Suprapubic skin (tissue), 4 donors: ENCODE measurements at places on chromosomes 5 and 9.

GRCh38 chr5:120901199-120901598 is 437.1 kb downstream of the PRR16 start:
- no peak for DNase-seq

DNA sequence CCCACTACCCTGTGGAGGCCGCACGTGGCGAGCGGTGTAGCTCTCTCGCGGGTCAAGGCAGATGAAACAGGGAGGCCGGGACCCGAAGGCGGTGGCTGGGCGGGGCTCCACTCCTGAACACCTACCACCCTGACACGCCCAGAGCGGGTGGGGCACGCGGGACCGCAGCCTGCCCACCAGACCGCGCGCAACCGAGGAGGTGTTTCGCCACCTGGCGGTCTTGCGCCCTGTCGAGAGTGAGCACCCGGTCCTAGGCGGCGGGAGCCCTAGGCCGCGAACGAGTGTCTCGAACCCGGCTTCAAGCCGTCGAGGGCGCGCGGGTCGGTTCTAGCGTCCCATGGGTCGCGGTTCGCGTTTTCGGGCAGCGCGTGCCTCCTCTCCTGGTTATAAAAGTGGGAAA is 2.2 kb upstream of the EXOSC3 start:
- peak; percentile 61 for DNase-seq

- DNase-seq = no peak
These were observed 26.8 kb upstream of the ADAMTSL1 start for GRCh38 chr9:18447131-18447530.

- DNase-seq = no peak
These were observed 17.3 kb downstream of the SPINK9 start for GRCh38 chr5:148352696-148353095.

DNA sequence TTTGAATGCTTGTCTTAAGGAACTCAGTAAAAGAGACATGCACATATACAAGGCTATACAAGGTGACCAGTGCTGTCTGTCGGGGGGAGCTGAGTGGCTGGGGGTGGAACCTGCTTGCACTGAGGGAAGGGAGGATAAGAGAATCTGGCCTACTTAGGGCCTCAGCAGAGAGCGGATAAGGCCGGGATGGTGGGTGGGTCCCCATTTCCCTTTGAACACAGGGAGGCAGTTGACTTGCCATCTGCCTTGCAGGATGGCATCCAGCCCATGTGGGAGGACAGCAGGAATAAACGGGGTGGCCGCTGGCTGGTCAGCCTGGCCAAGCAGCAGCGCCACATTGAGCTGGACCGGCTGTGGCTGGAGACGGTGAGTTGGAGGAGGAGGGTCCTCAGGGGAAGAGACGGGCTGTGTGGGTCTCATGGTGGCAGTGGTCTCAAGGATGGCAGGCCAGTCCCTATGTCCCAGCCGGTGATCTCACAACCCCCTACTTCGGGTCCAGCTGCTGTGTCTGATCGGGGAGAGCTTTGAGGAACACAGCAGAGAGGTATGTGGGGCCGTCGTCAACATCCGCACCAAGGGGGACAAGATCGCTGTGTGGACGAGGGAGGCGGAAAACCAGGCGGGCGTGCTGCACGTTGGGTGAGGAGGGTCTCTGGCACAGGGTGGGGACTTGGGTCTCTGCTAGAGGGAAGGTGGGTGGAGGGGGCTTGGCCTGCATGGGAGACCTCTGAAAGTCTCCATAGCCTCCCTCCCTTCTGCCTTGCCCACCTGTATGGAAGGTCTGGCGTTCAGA is 2.2 kb upstream of the TSPAN17 start:
- DNase-seq = no peak

DNA sequence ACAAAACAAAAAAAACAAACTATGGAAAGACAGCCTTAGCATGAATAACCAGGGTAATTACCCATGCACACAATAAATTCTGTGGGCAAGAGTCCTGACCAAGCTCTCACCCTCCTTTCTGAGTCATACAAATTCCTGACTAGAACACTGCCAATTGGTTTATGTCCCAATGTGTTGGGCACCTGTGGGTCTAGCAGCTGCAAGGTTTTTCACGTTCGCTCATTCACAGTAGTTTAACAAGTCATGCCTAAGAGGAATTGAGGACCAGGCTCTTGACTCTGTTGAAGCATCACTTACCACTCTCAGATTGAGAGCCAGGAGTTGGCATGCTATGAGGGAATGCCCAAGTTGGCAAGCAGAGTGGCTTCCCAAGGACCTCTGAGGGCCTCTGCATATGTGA is 205.5 kb upstream of the SLC24A2 start:
- no peak for DNase-seq

DNA sequence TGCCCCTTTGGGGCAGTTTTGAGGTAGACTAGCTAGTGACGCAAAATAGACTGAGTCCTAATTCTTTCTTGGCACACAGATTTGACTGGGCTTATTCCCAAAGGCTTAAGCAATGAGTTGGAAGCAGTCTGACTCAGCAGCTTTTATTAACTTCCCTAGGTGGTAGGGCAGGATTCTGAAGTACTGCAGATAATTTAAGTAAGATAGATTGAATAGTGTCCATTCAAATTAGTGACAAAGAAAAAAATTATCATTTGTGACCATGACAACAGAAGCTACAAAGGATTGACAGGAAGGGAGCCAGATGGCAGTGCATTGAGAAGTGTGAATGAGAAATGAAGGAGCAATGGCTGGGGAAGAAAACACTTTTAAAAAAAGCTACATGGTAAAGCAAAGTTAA is 649.4 kb downstream of the CDH9 start:
- DNase-seq = no peak

GRCh38 chr9:131668439-131669268 is 71.2 kb downstream of the RAPGEF1 start:
- no peak for DNase-seq

DNA sequence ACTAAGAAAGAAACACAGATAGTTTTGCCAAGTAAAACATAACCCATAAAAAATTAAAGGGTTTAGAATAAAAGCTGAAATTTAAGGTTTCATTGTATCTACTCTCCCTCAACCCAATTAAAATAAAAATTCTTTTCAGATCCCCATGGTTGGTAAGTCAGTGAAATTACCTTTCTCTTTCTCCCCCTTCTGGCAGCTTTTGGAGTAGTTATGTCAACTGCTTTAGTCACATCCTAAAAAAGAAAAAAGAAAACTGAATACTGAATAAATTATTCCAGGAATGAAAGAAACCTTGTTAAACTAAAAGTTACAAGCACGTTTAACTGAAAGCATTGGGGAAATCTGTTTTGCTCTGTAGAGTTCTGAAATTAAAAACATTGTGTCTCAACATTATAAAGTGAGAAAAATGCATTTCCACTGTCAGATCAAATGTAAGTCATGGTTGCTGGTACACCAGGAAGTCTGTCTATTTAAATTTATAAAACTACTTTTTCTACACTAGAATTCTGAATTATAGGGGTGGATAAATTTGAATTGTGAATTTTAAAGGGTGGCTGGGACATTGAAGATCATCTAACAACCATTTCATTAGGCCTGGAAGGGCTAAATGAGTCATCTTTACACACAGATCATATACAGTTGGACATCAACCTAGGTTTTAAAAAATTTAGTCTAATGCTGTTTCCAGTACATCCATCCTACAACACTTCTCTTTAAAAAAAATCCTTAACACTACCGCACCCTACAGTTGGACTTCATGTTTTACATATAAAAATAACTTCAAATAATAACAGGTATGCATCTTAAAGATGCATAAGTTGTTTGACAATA is 24.7 kb downstream of the PSIP1 start:
- no peak for DNase-seq

DNA sequence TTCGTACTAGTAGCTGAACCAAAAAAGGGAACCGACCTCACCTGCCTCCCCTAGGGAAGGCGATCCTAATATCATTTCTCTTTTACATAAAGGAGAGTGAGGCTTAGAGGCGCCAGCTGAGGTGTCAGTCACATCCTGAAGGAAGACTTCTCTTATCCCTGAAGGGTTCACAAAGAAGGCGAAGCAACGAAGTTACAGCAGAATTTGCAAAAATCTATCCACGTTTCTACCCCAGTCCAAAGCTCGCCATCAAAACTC is 598 bp upstream of the KIAA1191 start:
- no peak for DNase-seq

GRCh38 chr9:76984486-76984885 is 35.0 kb upstream of the FOXB2 start:
- no peak for DNase-seq

DNA sequence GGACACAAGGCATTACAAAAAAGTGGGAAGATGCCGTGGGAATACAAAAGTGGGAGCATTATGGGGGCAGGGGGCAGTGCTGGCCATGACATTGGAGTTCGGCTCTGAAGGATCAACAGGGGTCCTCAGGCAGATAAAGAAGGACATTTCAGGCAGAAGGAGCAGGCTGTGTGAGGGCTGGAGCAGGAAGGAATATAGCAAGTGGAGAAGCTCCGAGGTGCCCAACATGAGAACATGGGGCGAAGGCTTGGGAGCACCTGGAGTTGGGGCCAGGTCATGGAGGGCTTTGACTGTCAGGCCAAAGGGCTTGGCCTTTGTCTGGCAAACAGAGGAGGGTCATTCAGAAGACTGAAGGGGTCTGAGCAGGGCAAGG is 2.5 kb downstream of the B4GALT7 start:
- DNase-seq = no peak

DNA sequence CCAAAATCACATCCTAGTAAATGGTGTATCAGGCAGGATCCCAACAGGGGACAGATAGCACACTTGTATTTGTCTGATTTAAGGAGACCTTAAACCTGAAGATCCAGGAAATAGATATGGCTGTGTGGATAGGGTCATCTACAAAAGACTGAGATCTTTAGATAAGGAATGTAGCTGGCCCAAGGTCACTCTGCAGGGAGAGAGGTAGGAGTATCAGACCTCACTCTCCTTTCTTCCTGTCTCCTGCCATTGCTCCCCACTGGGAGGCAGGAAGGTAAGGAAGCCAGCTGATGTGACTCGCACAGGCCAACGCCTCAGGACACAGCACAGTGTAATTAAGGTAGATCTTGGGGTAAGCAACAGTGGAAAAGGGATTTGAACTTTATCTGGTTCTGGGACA is 85.8 kb downstream of the PLPPR1 start:
- no peak for DNase-seq

DNA sequence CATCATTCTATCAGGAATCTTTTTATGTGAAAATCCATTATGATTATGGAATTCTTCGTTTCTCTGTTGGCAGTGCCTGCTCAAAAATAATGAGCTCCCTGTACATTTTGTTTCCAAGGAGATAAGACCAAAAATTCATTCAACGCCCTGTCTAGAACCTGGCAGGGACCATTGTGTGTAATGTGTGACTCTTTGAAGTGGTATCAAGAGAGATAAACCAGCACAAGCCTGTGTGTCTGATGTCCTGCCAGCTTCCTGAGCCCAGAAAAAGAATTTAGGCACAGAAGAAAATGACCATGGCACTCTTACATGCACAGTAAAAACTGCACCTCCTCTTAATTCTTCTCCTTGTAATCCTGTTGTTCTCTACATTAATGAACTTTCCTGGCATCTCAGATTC is 177.4 kb downstream of the SAXO1 start:
- no peak for DNase-seq

DNA sequence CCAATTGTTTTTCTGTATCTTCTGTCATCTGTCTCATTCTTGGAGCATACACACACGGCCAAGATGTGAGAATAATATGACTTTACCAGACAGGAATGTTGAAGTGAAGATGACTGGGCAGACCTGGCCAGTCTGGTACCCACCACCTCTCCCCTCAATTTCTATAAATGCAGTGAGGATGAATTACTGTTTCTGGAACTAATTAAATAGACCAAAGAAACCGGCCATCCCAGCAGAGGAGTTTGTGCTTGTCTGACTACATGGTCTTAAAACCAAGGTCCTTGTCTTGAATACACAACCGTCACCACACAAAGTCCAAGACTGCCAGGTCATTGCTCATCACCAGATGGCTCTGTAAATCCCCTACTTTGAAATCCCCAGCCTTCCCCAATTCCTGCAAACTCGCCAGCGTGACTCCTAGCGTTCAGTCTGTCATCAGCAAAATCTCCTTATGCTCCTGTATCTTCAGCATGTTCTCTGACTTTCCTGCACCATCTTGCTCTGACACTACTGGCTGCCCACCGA is 147.2 kb downstream of the PDE4D start:
- no peak for DNase-seq

DNA sequence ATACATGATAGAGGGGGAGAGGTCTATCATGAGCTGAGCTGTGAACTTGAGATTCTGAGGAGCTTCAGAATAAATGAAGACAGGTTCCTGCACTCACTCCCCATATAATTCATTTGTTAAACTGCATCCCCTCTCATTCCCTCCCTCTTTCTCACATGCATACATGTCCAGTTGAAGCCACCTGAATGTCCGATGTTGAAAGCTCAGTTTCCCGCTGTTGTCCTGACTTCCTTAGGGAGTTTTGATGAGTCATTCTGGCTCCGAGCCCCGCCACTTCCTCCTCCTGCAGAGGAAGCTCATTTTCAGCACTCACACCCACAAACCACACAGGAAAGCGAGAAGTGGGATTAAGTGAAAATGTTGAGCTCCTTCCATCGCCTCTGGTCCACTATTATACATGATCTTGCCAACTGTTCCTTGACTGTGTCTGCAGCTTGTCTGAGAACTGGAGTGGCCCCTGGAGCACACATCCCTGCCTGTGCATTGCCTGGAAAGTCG is 121.2 kb downstream of the CEMIP2 start:
- DNase-seq = peak; percentile 71

GRCh38 chr5:37565062-37565670 is 186.0 kb downstream of the WDR70 start:
- DNase-seq = no peak

- no peak for DNase-seq
These were observed 143.8 kb upstream of the CCDC152 start for GRCh38 chr5:42612750-42613366.

DNA sequence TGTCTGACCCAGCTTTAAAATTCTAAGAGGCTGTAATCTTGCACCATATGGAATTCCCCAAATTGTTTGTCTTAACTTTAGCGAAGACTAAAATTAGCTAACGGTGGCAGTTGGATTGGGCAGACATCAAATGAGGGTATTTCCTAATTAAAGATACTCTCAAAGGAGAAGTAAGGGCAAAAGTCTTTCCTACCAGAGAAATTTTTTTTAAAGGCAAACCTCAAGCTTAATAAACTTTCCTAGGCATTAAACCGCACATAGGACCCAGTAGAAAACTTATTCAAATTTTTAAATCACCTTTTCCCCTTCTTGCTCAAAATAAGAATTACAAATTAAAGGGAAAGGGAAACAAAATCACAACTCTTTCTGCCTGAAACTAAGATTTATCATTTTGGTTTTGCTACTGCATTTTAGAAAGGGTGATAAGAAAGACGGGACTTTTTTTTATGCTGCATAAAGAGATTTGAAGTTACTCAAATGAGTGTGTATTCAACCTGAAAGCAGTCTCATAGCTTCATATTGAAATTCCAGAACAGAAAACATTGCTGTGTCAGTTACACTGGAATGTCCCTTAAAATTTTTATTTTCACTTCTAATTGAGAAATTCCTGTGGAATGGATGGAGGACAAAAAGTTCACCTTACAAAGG is 189.1 kb upstream of the PTGER4 start:
- DNase-seq = no peak

DNA sequence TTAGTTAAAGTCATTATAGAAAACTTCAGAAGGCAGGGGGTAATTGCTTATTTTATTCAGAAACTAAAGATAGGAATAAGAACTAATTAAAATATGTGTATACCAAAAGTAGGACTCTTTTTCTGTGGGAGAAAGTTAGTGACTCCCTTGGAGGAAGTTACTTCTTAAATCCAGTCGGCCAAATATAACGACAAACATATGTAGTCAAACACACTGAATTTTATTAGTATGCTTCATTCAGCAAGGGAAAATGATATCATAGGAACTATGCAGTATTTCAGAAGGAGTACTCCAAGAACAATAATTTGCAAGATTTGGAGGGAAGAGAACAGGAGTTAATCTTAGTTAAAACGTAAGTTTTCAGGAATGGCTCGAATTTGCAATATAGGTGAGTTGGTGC is 432.6 kb downstream of the CYLC2 start:
- DNase-seq = no peak
